ENCODE measurements at places on chromosomes 13 and 19.

DNA sequence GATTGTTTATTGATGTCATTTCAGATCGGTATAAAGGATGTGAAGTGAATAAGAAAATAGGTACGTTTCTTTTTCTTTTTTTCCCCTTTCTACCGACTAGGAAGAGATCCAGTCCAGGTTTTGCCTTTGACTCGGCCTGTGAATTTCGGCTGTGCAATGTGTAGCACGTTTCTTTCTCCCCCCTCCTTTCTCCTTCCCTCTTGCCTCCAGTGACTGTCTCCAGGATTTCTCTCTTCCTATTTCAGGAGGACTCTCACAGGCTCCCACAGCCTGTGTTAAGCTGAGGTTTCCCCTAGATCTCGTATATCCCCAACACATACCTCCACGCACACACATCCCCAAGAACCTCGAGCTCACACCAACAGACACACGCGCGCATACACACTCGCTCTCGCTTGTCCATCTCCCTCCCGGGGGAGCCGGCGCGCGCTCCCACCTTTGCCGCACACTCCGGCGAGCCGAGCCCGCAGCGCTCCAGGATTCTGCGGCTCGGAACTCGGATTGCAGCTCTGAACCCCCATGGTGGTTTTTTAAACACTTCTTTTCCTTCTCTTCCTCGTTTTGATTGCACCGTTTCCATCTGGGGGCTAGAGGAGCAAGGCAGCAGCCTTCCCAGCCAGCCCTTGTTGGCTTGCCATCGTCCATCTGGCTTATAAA lies at the start of gene GPC6:
Gene GPC6, plus strand, starts transcription at position 185 of the 657 bp plus-strand sequence.
- peak; percentile 70 for DNase-seq
- H3K4me1 ChIP-seq: peaks cover 61% of the 10 kb centered on the region
- H3K27ac ChIP-seq: peak within 1 kb of the TSS; percentile 98
- peak within 1 kb of the TSS; percentile 98 for H3K4me3 ChIP-seq

- H3K36me3 ChIP-seq: no peaks in the 10 kb centered on the region
- H3K27ac ChIP-seq: no peak overlapping the region
Measured at GRCh38 chr19:41553804-41554203, 22.2 kb upstream of the CEACAM21 start.

DNA sequence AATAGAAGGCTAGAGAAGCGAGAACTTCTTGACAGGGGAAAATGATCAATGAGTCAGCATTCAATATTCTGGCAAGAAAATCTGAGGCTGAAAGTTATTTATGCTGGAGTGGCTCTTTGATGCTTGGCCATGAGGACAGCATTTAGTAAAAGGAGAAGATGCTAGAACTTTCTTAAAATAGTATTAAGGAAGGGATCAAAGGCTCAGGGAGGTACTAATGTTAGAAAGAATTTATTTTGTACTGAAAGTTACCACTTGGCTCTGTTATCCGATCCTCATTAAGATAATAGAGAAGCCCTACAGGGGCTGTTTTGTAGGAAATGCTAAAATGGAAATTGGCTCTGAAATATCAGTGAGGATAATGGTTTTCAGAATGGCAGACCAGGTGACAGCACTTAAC lies 1774.6 kb upstream of the PCDH20 start:
- no peak for DNase-seq
- H3K4me1 ChIP-seq: no peaks in the 10 kb centered on the region
- H3K36me3 ChIP-seq: no peaks in the 10 kb centered on the region
- no peak overlapping the region for H3K27ac ChIP-seq
- H3K27me3 ChIP-seq: no peaks in the 10 kb centered on the region

GRCh38 chr13:113937073-113937472 lies 36.8 kb downstream of the C13orf46 start:
- no peak overlapping the region for H3K4me3 ChIP-seq
- no peak overlapping the region for H3K27ac ChIP-seq
- peaks cover 13% of the 10 kb centered on the region for H3K27me3 ChIP-seq
- DNase-seq: no peak
- H3K4me1 ChIP-seq: peaks cover 55% of the 10 kb centered on the region

DNA sequence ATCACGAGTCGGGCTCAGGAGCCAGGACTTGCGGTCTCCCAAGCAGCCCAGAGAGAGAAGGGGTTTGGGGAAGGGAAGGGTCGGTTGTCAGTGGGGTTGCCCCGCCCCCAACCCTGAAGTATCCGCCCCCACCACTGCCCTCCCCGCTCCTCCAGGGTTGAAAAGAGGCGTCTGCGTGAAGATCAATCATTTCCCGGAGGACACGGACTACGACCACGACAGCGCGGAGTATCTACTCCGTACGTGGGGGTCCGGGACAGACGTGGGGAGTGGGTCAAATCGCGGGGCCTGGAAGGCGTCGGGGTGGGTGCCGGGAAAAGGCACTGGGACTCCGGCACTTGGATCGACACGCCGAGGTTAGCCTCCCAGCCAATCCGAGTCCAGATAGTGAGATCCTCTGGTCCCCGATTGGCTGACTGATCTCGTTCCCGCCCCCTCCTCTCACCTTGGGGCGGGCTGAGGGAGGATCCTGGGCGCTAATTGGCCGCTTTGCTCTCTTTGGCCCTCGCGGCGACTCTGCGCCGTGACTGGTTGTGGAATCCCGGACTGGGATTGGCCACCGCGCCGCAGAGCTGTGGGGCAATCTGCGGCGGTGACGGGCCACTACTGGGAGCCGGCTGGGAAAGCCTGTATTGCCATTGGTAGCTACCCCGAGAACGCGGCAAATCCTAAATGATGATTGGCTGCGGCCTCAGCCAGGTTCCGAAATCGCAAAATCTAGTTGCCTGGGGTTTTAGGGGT lies 13.3 kb upstream of the CACNG6 start:
- DNase-seq: peak; percentile 88
- no peaks in the 10 kb centered on the region for H3K36me3 ChIP-seq
- H3K4me1 ChIP-seq: peaks cover 29% of the 10 kb centered on the region
- H3K4me3 ChIP-seq: peak overlapping the region; percentile 85
- no peak overlapping the region for H3K27ac ChIP-seq

- H3K36me3 ChIP-seq: peaks cover 47% of the 10 kb centered on the region
- H3K27ac ChIP-seq: peak overlapping the region; percentile 92
- no peak for DNase-seq
- H3K4me1 ChIP-seq: peaks cover 56% of the 10 kb centered on the region
- peaks cover 9% of the 10 kb centered on the region for H3K27me3 ChIP-seq
- no peak overlapping the region for H3K4me3 ChIP-seq
Measured at GRCh38 chr19:48480558-48481500, 11.7 kb downstream of the CYTH2 start.

DNA sequence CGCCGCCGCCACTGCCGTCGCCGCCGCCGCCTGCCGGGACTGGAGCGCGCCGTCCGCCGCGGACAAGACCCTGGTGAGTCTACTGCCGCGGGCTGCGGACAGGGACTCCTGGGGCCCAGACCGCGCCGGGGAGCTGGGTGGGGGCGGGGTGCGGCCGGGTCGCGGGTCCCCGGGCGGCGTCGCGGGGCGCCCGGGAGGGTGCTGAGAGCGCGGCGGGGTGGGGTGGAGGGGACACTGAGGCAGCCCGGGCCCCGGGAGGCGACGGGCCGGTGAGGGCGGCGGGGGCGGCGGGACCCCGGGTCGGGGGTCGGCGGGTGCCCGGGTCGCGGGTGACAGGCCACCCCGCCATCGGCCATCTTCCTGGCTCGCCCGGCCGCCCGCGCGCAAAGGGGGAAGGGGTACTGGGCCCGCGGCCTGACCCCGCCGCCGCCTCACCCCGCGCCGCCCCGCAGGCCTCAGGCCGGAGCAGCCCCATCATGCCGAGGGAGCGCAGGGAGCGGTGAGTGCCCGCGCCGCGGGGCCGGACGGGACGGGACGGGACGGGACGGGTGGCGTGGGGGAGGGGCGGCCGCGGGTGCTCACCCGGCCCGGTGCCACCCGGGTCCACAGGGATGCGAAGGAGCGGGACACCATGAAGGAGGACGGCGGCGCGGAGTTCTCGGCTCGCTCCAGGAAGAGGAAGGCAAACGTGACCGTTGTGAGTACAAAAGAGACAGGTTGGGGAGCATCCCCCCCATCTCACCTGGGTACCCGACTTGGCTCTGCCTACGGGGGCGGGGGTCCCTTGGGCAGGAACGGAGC lies 489 bp downstream of the CCNE1 start:
- DNase-seq: peak; percentile 57
- H3K4me3 ChIP-seq: peak overlapping the region; percentile 93
- peaks cover 18% of the 10 kb centered on the region for H3K4me1 ChIP-seq
- H3K27me3 ChIP-seq: peaks cover 12% of the 10 kb centered on the region

DNA sequence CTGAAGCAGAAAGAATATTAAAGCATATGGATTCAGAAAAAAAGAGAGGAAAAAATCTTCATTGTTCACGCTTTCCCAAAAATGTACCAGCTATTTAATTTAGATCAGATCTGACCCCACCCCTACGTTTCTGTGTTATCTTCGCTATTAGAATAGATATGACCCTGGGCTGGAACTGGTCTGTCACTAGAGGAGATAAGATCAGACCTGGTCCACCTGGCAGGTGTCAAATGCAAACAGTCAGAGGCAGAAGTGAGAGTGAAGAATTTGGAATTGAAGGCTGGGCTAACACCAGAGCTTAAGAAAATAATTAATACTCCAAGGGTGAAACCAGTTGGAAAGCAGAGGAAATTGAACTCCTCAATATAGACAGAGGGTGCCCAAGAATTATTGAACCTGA lies 30.0 kb upstream of the MBNL2 start:
- no peaks in the 10 kb centered on the region for H3K4me1 ChIP-seq
- no peaks in the 10 kb centered on the region for H3K27me3 ChIP-seq
- H3K4me3 ChIP-seq: no peak overlapping the region
- no peaks in the 10 kb centered on the region for H3K36me3 ChIP-seq
- no peak for DNase-seq
- no peak overlapping the region for H3K27ac ChIP-seq

- no peaks in the 10 kb centered on the region for H3K27me3 ChIP-seq
- H3K4me3 ChIP-seq: peak overlapping the region; percentile 5
- H3K27ac ChIP-seq: peak overlapping the region; percentile 81
Measured at GRCh38 chr13:106561551-106562170, 6.3 kb downstream of the ARGLU1 start.

GRCh38 chr19:33804021-33804799 lies 7.5 kb downstream of the KCTD15 start:
- no peak overlapping the region for H3K27ac ChIP-seq
- H3K36me3 ChIP-seq: peaks cover 59% of the 10 kb centered on the region
- DNase-seq: no peak
- H3K4me1 ChIP-seq: peaks cover 29% of the 10 kb centered on the region
- H3K4me3 ChIP-seq: no peak overlapping the region

DNA sequence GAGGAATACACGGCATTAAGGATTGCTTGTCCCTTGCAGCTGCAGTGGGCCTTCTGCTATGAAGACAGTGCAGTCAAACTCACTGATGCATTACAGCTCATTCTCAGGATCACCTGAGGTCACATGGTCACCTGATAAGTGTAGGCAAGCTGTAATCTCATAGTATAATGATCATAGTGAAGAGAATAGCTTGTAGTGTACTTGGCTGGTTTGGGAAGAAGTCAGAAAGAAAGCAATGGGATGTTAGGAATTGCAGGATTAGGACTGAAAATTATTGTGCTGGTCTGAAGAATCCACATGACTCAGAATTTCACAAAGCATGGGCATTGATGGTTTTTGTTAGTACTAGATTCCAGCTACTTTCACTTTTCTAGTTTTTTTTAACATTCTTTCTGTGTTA lies 76.7 kb downstream of the MBNL2 start:
- no peaks in the 10 kb centered on the region for H3K27me3 ChIP-seq
- H3K4me1 ChIP-seq: peaks cover 7% of the 10 kb centered on the region
- H3K36me3 ChIP-seq: no peaks in the 10 kb centered on the region
- no peak for DNase-seq
- H3K27ac ChIP-seq: no peak overlapping the region

DNA sequence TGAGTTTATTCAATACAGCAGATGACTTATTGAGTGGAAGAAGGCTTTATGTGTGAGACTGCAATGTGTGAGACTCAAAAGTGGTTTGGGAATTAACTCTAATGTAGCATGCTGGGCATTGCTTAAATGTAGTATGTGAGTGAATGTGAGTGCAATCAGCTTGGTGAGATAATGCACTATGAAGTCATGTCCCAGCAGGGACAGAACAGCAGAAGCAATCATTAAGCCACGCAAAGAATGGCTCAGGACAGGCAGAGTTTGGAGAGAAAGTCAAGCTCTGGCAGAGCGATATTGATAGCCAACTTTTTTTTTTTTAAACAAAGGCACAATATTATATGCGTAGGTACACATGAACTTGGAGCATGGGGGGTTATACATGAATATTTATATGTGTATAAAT lies 597.7 kb downstream of the GPC6 start:
- H3K27me3 ChIP-seq: no peaks in the 10 kb centered on the region
- H3K4me1 ChIP-seq: no peaks in the 10 kb centered on the region
- no peak overlapping the region for H3K4me3 ChIP-seq
- no peaks in the 10 kb centered on the region for H3K36me3 ChIP-seq
- DNase-seq: no peak
- H3K27ac ChIP-seq: no peak overlapping the region

DNA sequence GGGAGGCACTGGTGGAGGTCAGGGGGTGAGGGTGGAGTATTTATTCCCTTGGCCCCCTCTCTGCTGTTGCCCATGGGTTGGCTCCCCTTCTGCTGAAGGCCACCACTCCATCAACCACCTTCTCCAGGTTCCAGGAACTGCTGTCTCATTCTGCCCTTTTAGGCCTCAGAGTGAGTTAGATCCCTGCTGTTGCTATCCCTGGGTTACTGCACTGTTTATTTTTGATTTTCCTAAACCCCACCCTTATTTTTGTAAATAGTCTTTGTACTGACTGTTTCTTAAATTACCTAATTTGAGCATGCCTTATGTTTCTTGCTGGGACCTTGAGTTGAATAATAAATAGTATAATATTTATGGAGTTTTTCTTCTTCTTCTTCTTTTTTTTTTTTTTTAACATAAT lies 132.8 kb downstream of the RGCC start:
- H3K27ac ChIP-seq: peak overlapping the region; percentile 86
- H3K4me3 ChIP-seq: no peak overlapping the region
- peaks cover 5% of the 10 kb centered on the region for H3K4me1 ChIP-seq
- DNase-seq: no peak
- H3K36me3 ChIP-seq: peaks cover 43% of the 10 kb centered on the region
- peaks cover 3% of the 10 kb centered on the region for H3K27me3 ChIP-seq

- peak overlapping the region; percentile 60 for H3K4me3 ChIP-seq
- peaks cover 60% of the 10 kb centered on the region for H3K4me1 ChIP-seq
- peak overlapping the region; percentile 91 for H3K27ac ChIP-seq
Measured at GRCh38 chr13:80083853-80084676, 256.9 kb downstream of the SPRY2 start.

DNA sequence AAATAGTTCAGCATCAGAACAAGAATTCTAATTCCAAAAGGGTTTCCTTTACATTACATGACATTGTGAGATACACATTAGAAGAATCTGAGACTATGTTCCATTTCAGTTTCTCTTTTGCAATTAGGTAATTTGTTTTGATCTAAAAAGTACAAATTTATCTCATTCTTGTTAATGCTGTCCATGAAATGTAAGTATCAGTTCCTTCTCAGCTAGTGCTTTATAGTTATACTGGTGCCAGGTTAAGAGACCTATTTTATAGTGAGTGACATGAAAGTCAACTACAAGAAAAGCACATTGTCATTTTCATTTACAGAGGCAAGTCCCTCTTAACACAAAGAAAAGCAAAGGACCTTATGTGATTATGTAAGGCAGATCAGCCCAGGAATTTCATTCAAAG lies 43.9 kb downstream of the RCBTB2 start:
- no peaks in the 10 kb centered on the region for H3K4me1 ChIP-seq
- no peaks in the 10 kb centered on the region for H3K27me3 ChIP-seq
- DNase-seq: no peak
- no peak overlapping the region for H3K4me3 ChIP-seq
- no peak overlapping the region for H3K27ac ChIP-seq
- peaks cover 44% of the 10 kb centered on the region for H3K36me3 ChIP-seq

Data from nephron progenitor cell (in vitro differentiated cells).